ENCODE measurements at places on chromosomes 2 and 18.

GRCh38 chr18:9994026-9994570 is 80.3 kb downstream of the VAPA start:
- DNase-seq: no peak

GRCh38 chr18:48991319-48991660 is 40.5 kb upstream of the SMAD7 start:
- DNase-seq: no peak

DNA sequence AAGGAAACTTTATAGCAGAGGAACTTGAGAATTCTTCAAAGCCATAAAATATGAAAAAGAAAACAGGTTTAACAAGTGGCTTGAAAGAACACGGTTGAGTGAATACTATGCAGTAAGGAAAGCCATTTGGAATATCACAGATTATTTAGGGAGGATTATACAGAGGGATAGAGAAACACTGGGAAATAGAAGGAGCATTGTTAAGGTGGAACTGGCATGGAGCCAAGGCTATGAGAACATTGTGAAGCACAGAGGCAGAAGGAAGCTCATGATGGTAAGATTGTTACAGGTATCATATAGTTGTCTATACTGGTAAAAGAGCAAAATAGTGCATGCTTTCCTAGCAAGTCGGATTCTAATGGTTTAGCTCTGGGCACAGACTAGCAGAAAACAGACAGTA is 87.1 kb downstream of the SS18 start:
- peak; percentile 36 for DNase-seq

DNA sequence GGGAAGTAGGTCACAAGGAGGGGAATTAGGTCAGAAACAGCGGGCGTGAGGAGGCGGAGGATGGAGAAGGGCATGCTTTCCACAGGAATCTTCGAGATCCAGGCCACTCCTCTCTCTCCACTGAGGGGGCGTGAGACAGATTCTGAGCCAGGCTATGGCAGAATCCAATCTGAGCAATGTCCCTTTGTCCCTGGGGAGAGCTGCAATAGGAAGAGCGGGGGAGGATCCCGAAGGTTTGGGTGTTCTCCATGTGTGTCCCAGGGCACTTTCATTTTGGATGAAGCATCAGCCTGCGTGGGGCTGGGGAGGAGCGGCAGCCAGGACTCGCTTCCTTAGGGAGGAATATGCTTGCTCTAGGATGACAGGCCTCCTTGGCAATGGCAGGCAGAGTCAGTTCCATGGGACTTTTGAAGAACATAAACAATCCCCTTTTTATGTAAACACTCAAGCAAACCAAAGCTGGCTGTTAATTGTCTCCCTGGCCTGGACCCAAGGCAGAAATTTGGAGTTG is 84.0 kb downstream of the LIPG start:
- no peak for DNase-seq

- peak; percentile 53 for DNase-seq
Observed at GRCh38 chr18:48751727-48752468, 198.9 kb downstream of the SMAD7 start.

DNA sequence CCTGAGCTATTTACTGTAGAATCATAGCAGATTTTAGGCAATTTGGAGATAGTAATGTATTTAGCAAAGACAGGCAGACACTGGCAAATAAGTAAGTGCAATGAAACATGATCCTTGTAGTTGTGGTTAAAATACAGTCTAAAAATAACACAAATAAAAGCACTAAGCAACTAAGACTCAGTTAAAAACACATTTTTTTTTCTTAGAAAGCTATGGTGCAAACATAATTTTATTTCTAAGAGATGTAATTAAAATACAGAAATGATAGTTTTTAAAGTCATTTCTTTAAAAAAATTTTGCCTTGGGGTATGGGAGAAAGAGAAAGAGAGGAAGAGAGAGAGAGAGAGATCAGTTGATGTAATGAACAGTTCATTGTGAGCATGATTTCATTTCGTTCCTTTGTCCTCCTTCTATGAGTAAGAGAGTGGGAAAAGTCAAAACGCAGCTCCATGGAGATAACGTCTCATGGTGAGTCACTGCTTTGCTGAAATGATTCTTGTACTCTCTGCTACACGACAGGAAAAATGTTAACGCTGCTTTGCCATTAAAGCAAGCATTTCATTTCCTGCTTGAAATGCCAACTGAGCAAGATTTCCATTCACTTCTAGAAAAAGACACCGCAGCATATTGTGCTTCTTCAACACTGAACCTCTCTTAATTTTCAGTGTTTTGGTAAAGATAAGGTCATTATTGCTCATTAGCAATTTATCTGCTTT is 61.3 kb upstream of the PGAP1 start:
- peak; percentile 94 for DNase-seq

- peak; percentile 23 for DNase-seq
Observed at GRCh38 chr2:57549642-57550102, 496.9 kb upstream of the VRK2 start.

- DNase-seq: no peak
Observed at GRCh38 chr2:217086038-217086522, 226.2 kb upstream of the TNP1 start.

DNA sequence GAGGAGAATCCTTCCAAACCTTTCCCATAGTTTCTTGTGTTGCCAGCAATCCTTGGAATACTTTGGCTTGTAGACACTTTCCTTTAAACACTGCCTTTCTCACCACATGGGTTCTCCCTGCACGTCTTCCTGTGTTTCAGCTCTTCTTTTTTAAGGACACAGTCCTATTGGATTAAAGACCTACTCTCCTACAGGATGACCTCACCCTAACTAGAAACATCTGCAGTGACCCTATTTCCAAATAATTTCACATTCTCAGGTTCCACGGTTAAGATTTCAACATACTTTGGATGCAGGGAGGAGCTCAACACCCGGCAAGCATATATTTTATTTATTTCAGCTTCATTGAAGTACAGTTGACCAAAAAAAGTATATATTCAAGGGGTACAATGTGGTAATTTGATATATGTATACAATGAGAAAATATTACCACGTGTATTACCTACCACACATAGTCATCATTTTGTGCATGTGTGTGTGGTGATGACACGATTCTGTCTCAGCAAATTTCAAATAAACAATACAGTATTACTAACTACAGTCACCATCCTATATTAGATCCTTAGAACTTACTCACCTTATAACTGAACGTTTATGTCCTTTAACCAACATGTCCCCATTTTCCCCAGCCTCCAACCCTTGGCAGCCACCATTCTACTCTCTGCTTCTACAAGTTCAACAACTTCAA is 745.0 kb downstream of the CBLN2 start:
- no peak for DNase-seq

DNA sequence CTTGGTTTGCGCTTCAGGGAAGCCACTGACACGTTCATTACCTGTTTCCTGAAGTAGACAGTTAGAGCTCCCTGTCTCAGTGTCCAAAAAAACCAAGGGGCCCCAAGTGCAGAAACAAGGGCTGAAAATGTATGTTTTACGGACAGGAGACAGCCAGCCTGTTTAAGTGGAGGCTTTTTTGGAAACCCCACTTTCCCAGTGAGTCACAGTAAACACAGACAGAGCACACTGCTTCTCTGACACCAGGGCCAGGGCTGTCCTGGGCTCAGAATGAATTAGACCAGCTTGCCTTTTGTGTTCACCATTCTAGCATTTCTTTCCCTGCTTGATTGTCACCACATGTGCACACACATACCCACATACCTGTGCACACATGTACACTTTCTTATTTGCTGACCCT is 128.6 kb downstream of the SH3RF3 start:
- DNase-seq: no peak

DNA sequence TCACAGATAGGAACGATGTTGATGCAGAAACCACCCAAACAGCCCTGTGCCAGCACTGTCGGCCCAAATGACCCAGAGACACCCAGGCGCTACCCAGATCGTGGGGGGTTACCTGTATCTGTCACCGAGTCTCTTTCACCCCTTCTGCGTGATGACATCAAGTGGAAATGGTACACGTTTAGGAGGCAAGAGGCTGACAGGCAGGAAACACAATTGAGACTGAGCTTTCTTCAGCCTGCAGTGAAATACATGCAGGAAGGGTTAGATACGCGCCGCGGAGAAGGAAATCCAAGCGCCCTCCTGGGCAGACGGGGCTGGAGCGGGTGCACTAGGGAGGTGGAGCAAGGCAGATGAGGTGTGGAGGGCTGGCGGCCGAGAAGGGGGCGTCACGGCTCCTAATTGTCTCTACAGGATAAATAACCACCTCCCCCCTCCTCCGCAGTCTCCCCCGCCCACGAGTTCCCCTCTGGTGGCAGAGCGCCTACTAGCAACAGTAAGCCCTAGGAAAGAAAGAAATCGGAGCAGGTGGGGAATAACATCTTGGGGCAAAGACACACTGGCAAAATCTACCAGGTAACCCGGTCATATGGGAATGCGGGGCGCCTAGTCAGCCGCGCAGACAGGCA is at the start of gene RNF152:
Gene RNF152, minus strand, starts transcription at position 325 of the 626 bp plus-strand sequence. CDS start 76,544 bp downstream, outside the sequence.
- peak; percentile 66 for DNase-seq

GRCh38 chr2:222943820-222944219 is 83.0 kb downstream of the ACSL3 start:
- no peak for DNase-seq

DNA sequence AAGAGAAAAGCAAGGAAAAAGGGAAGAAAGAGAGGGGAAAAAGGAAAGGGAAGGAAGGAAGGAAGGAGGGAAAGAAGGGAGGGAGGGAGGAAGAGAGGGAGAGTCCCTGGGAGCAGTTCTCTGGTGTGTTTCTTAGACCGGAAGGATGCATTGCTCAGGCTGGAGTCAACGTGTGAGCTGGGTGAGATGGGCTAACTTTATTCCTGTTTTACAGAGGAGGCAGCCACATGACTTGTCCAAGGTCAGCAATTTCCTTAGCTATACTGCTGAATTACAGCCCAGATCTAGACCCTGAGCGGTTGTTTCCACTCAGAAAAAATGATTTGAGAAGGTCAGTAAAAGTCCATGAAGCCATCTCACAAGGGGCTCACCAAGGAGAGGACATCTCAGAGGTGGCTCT is 86.6 kb upstream of the APCDD1 start:
- no peak for DNase-seq

GRCh38 chr2:54979321-54980044 is 70.8 kb downstream of the RTN4 start:
- DNase-seq: no peak

DNA sequence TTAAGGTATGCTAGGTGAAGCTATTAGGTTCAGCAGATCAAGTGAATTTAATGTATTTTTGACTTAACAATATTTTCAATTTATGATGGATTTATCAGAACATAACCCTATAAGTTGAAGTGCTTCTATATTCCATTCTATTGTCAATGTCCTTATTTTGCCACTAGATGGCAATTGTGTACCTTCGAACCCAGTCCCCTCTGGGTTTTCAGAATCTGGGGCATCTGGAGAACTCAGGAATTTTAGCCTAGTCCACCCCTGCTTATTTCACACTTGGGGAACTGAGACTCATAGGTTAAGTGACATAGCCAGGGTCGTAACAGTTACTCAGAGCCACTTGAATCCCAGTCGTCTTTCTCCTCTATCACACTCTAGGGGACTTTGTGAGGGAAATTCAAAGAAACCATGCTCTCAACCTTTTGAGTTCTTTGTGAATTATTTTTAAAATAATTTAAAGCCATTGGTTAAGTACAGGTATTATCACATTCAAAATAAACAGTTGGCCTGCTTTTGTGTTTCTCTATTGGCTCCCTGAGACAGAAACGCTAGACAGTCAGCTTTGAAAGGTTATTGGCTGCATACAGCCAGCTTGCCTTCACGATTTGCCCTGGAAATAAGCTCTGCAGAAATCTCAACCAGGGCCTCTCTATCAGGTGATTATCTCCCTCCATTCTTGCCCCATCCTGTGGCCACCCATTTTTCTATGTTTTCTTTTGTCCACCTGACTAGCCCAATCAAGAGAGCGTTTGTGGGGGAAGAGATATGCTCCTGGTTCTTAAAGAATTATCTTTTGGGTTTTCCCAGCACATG is 145.0 kb downstream of the TTC27 start:
- peak; percentile 79 for DNase-seq
